ENCODE measurements at places on chromosomes 11 and 22.

DNA sequence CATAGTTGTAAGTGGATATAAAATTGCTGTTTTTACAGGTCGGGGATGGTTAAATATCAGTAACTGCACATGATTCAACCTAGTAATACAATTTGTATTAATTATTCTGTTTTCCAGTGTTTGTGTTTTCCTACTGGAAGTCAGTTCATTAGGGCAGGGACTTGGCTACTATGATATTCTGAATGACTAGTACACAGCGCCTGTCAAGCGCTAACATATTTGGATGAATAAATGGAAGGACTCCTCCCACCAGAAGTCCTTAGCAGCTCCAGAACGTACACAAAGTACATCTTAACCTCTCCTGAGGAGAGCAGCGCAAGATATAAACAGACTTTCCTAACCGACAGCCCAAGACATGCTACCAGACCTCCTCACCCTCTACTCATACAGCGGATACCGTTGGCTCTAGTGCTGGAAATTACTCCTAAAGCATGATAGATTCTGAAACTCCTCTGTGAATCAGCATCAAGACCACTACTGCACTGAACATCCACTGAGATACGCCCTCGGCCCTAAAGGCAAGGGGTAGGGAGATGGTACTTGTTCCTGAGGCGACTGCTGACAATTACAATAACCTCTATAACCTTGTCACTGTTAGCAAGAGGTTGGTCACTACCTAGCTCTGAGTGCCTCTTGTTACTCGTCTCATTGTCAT lies 79.1 kb downstream of the RDX start:
- DNase-seq: no peak

DNA sequence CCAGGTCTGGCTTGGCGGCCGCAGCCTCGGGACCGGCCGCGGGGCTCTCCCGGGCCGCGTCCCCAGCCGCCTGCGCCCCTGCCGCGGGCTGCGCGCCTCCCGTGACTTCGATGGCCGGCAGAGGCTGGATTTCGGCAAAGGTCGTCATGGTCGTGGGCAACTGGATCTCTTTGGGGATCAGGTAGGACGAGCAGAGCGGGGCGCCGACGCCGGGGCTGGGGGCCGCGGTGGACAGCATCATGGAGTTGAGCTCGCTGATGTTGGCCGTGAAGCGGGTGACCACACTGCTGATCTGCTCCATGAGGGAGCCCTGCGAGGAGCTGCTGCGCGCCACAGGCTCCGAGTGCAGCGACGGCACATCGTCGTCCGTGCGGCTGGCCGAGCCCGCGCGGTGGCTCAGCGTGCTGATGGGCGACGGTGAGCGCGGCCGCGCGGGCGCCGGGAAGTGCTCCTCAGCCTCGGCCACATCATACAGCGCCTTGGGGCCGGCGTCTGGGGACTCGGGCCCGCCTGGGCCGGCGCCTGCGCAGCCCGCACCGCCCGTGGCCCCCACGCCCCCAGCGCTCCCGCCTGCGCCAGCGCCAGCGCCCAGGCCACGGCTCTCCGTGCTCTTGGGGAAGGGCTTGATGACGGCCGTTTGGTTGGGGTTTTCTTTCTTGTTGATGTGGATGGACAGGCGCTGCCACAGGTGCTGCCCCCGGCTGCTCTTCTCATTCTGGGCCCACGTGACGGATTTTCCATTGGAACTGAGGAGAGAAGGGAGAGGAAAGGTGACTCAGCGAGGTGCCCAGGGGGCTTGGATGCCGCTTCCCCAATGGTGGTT lies 171.4 kb upstream of the CTSC start:
- no peak for DNase-seq

GRCh38 chr11:70079691-70080090 lies 1.6 kb downstream of the ANO1 start:
- no peak for DNase-seq

GRCh38 chr11:65492637-65493366 lies 6.0 kb upstream of the MALAT1 start:
- no peak for DNase-seq

GRCh38 chr11:122898799-122899198 lies 16.2 kb downstream of the JHY start:
- DNase-seq: no peak

- DNase-seq: no peak
These were observed 125.4 kb upstream of the POU2AF2 start for GRCh38 chr11:111120161-111120560.

GRCh38 chr22:50206599-50206998 lies 5.8 kb downstream of the SELENOO start:
- DNase-seq: no peak

DNA sequence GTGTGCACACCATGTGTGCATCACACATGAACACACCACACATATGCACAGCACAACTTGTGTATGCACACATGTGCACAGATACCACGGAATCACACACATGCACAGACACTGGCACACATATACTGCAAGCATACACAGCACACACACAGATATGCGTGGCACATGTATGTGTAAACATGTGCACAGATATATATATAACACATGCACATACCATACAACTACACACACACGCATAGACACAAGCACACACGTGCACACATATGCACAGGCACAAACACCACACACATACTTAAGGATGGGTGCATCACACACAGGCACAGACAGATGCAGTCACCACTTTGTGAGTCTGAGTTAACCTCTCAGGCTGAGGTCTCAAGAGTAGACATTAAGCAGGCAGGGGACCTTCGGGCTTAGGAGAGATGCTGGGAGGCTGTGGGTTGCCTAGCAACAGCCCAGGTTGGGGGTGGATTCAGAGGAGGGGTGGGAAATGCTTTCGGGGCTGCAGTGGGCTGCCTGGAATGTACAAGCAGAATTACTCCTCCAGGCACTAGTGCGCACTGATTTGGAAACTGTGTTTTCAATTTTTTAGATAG lies 82.9 kb downstream of the MYO18B start:
- DNase-seq: no peak

DNA sequence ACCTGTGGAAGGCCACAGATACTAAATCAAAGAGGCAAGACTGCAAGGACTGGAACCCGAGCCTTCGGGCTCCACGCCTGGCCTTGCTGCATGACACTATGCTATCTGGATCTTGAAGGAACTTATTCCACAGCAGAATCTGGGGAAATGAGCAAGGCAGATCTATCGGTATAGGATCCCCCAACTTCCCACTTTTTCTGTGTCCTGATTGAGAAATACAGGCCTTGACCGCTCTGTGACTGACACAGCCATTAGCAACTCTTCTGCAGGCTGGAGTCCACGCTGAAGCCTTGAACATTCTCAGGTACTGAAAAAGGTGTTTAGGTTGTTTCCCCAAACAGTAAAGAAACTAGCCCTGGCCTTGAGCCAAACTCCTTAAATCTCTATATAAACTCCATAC lies 241.2 kb upstream of the NARS2 start:
- DNase-seq: no peak

DNA sequence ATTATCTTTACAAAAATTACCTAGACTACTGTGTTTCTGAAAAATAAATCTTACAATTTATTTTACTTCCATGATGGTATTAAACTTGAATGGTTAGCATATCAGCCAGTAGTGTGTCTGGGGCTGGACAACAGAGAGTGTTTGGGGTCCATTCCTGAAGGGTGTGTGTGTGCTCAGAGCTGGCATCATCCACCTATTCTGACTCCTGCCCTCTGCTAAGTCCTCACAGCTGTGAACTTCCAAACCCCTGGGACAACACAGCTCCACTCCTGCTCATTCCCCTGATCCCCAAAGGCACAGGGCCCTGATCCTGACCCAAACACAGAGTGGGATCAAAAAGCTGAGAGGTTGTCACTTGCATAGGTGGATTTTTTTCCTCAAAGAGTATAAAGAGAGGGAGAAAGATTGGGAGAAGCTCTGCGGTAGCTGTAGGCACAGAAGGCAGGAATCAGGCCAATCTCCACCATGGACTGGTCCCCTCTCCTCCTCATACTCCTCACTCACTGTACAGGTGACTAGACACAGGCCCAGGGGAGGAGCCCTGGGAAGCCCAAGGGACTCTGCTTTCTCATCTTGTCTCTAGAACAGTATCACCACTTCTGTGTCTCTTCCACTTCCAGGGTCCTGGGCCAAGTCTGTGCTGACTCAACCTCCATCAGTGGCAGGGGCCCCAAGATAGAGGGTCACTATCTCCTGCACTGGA lies 55.7 kb upstream of the TOP3B start:
- no peak for DNase-seq

DNA sequence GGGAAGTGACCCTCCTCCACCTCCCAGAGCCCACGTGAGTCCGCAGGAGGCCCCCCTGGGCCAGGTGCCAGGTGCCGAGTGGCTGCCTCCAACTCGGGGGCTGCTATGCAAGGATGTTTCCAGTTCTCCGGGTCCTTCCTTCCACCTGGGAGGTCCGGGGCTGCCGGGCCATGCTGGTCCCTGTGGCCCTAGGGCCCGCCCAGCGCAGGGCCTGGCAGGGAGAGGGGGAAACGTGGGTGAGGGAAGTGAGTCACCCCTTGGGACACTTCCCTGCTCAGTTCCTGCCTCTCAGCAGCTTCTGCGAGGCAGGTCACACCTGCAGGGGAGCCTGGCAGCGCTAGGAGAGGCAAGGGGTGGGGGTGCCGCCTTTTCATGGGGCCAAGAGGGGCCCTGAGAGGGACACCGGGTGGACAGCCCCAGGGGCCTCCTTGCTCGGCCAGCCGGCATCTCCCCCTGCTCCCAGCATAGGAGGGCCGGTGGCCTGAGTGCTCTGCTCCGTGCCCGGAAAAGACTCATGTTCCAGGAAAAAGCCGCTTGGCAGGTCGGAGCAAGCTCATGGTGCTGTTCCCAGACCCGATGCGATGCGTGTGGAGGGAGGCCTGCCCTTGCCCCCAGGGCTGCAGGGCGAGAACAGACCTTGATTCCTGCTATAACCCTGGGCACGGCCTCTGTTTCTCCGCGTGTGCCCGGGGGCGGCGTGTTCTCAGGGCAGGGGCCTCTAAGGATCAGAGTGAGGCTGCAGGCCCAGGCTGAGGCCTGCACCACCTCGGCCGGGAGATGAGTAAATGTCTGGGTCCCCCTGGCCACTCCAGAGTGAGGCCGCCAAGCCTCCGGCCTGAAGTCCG lies 30.3 kb upstream of the WNT7B start:
- DNase-seq: no peak

DNA sequence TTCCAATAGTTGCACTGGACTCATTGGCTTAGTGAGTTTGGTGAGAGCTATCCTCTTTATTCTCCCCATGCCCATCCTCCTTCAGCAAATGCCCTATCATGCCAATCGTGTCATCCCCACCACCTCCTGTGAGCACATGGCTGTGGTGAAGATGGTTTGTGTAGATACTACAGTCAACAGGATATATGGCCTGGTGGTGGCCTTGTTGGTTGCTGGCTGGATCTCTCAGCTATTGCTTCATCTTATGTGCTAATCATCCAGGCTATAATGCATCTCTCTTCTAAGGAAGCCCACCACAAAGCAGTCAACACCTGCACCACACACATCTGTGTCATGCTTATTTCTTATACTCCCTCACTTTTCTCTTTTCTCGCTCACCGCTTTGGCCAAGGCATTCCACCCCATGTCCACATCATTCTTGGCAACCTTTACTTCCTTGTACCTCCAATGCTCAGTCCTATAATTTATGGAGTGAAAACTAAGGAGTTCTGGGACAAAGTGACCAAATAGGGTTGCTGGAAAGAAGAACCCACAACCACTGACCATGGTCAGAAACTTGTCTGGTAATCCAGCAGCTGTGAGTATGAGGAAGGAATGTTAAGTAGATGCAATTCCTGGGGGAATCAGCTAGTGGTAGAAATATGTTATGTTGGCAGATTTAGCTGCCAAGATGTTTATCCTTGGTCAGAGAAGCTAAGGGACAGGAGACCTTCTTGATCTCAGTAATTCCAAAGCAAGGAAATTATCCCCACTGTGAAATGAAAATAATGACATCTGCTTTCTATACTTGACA lies 16.3 kb upstream of the OR56B1 start:
- no peak for DNase-seq

DNA sequence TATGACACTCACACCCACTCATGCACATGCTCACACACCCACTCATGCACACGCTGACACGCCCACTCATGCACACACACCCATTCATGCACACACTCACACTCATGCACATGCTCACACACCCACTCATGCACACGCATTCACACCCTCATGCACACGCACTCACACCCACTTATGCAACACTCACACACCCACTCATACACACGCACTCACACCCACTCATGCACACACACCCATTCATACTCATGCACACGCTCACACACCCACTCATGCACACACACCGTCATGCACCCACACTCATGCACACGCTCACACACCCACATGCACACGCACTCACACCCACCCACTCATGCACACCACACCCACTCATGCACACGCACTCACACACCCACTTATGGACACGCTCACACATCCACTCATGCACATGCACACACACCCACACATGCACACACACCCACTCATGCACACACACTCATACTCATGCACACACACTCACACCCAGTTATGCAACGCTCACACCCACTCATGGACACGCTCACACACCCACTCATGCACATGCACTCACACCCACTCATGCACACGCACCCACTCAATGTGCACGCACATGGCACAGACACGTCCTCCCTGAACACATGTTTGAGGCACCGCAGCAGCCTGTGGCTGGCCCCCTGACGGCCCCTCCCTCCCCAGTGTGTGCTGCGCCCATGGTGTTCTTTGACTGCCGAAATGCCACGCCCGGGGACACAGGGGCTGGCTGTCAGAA lies 17.9 kb downstream of the MUC5AC start:
- DNase-seq: no peak

- no peak for DNase-seq
These were observed 102.4 kb downstream of the MICAL2 start for GRCh38 chr11:12212821-12213185.

- DNase-seq: no peak
These were observed 12.0 kb downstream of the OR5B21 start for GRCh38 chr11:58495906-58496305.

DNA sequence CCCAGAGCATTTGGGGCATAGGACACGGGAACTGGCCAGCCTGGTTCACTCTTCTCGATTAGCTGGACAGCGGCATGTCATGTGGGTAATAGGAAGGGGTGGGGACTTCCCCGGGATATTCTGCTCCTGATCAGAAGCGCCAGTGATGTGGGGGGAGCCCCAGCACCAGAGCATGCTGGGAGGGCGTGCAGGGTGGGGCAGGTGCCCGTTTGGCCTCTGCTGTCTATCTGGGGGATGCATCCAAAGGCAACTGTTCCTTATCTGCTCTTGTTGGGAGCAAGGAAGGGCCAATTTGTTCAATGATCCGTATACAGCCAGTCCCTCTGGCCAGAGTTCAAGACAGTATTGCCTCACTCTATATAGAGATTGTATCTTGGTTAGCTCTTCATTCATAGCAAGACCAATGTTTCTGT lies 43.6 kb downstream of the PPARA start:
- no peak for DNase-seq

GRCh38 chr11:75341612-75342011 lies 9.8 kb downstream of the ARRB1 start:
- DNase-seq: no peak

- DNase-seq: no peak
These were observed 13.3 kb upstream of the CYP2R1 start for GRCh38 chr11:14905104-14906033.

Data from activated naive CD4-positive, alpha-beta T cell (primary cell).